ENCODE measurements at places on chromosomes 16 and 17.
A peak's percentile ranks its signal among the peaks of the same experiment; 100 is the strongest.

GRCh38 chr16:85878875-85879274 is 20.1 kb upstream of the IRF8 start:
- no peak overlapping the region for H3K27ac ChIP-seq
- H3K36me3 ChIP-seq, result no peaks in the 10 kb centered on the region
- H3K27me3 ChIP-seq, result peaks cover 11% of the 10 kb centered on the region
- no peak overlapping the region for H3K4me3 ChIP-seq
- peak; percentile 75 for DNase-seq
- H3K4me1 ChIP-seq, result peaks cover 15% of the 10 kb centered on the region

- peaks cover 4% of the 10 kb centered on the region for H3K27me3 ChIP-seq
- H3K4me1 ChIP-seq, result no peaks in the 10 kb centered on the region
- no peak overlapping the region for H3K27ac ChIP-seq
- no peak overlapping the region for H3K4me3 ChIP-seq
- DNase-seq, result no peak
Observed at GRCh38 chr17:42855048-42855596, 4.1 kb downstream of the AOC3 start.

GRCh38 chr17:41547378-41547841 is 19.3 kb upstream of the KRT19 start:
- peak overlapping the region; percentile 50 for H3K27ac ChIP-seq
- peaks cover 45% of the 10 kb centered on the region for H3K4me1 ChIP-seq
- no peaks in the 10 kb centered on the region for H3K36me3 ChIP-seq
- H3K27me3 ChIP-seq, result no peaks in the 10 kb centered on the region
- no peak overlapping the region for H3K4me3 ChIP-seq

DNA sequence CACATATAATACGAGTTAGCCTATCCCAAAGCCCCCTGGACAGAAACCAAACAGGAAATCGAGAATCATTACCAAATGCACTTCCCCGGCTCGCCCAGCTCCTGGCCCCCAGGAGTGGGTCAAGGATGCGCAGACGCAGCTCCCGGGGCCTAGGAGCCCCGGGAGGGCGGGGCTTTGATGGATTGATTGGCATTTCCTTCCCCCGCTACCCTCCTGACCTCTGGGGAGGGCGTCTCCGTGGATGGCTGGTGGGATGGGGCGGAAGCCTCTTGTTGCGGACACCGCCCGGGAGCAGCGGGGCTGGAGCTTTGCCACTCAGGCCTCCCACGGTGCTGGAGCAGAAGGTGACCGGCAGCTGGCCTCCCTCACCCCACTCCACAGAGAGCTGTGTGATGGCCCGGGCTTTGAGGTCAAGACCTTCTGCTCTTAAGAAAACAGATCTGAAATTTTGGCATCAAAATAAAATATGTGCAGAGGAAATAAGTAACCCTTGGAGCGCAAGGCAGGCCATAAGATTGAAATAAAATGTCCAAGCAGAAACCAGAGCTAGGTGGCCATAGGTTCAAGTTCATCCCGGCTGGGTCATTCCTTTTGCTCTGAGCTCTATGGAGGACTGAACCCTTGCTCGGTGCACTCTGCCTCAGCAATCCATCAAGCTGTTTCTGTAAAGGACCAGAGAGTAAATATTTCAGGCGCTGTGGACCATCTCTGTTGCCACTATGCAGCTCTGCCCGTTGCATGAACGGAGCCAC is 262.3 kb downstream of the SOX9 start:
- no peak overlapping the region for H3K4me3 ChIP-seq
- DNase-seq, result peak; percentile 77
- no peak overlapping the region for H3K27ac ChIP-seq
- H3K4me1 ChIP-seq, result peaks cover 54% of the 10 kb centered on the region
- no peaks in the 10 kb centered on the region for H3K27me3 ChIP-seq

DNA sequence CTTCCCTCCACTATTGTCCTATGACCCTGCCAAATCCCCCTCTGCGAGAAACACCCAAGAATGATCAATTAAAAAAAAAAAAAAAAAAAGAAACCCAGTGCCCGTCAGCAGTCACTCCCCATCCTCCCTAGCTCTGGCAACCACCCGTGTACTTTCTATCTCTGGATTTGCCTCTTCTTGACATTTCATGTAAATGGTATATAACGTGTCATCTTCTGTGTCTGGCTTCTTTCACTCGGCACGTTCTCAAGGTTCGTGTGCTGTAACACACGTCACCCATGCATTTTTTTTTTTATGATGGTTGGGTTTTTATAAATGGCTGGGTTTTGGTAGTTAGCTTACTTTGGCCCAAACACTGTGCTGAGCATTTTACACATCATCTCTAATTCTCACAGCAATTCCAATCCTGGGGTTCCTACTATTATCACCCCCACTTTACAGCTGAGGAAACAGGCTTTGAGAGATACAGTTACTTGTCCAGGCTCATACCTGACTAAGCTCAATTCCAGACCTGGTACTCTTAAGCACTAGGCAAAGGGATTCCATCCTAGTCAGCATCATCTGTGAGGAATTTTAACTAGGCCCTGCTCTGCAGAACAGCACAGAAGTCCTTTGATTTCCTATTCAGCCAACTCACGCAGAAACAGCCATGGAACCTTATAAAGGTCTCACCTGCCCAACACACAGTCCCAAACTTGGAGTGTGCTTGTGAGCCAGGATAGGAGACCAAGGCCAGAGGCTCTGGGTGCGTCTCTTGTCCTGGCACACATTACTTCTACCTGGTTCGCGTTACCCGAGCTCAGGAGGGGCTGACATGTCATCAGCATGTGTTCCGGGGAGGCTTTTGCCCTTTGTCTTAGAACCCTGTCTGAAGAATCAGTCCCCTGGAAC is 11.7 kb downstream of the NDUFAB1 start:
- no peak overlapping the region for H3K4me3 ChIP-seq
- DNase-seq, result no peak
- no peaks in the 10 kb centered on the region for H3K27me3 ChIP-seq
- H3K36me3 ChIP-seq, result peaks cover 61% of the 10 kb centered on the region

All from SJSA1 (cell line).